ENCODE measurements at places on chromosomes 3 and 15.

- DNase-seq = no peak
Measured at GRCh38 chr3:73516631-73517030, 108.1 kb downstream of the PDZRN3 start.

DNA sequence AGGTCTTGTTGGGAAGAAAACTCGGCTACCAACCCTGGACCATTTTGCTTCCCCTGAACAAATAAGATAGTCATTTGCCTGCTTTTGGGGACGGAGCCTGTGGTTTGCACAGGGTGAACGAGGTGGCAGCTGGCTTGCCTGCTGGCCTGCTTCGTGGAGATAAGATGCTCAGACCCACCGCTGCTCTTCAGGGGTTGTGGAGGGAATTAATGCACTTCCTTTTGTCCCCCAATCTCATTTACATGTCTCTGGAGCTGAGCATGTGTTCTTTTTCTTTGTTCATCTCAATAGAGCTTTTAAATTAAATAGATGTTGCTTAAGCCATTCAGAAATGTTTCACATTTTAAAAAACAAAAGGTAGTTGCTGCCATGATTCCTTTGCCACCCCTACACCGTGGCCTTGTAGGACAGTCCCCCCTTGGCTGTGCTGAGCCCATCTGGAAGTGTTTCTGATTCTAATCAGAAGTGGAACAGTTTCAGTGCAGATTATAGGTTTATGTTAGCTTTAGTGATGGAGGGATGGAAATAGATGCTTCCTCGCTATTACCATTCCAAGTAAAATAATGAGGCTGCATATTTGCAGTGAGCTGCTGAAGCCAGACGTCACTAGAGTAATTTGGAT is 25.6 kb downstream of the APBA2 start:
- DNase-seq = no peak

DNA sequence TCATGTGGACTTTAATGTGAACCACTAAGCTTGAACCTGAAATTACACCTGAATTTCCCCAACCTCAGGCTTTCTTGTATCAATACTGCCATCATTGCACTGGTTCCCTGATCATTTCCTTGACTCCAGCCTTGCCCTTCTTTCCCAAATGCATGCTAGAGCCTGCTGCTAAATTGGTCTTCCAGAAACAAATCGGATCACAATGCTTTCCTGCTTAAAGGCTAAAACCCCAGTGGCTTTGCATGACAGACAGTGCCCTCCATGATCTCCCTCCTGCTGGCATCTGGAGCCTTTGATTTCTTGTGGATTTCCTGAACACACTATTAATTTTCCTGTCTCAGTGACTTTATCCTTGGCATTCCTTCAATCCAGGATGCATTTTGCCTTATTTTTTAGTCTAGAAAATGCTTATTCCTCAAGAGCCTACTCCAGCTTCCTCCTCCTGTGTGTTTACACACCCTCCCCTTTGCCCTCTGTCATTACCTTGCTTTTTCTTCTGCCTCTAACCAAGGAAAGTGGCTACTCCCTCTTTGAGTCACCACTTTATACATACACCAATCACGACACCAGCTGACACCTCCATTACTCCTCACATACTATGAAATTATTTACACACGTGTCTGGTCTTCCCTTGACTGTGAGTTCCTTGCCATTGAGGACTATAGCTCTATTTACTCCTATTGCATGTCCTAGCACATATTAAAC is 214.6 kb downstream of the KCNAB1 start:
- DNase-seq = no peak

GRCh38 chr3:10234526-10235230 is 13.6 kb upstream of the TATDN2 start:
- no peak for DNase-seq

DNA sequence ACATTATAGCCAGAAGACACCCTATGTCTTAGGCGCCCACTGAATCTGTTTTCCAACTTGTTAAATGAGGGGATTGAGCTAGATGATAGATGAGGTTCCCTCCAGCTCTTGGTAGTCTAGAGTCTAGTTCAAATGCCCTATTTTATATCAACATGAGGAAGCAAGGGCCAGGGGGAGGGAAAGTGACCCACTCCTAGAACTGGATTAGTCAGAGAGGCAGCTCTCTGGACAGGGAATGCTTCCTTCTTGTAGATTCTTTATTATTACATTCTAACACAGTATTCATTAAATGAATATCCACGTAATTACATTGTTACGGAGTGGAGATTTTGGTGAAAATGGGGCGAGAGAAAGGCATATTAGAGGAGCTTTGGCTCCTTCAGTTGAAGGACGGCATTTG is 89.5 kb downstream of the RAD18 start:
- no peak for DNase-seq

DNA sequence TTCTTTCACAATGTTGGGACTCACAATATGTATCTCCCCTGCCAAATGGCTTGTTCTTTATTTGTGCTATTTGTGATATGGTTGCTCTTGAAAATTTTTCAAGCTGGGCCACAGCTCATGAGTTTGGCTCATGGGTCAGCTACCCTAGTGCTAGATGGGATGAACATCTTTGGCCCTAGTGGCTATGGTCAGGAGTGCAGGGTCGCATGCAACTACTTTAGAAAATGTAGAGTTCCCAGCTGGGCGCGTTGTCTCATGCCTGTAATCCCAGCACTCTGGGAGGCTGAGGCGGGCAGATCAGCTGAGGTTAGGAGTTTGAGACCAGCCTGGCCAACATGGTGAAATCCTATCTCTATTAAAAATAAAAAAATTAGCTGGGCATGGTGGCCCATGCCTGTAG is 55.8 kb downstream of the POLR2M start:
- DNase-seq = no peak

GRCh38 chr3:119613201-119613600 is 15.5 kb downstream of the PLA1A start:
- DNase-seq = no peak
